Peyer's patch (tissue), 4 donors: ENCODE measurements at places on chromosomes 3 and 15. TPM values are rescaled to one million over a fixed set of nuclear protein-coding genes. Genes with fewer than 3 reads are reported as not detected.

DNA sequence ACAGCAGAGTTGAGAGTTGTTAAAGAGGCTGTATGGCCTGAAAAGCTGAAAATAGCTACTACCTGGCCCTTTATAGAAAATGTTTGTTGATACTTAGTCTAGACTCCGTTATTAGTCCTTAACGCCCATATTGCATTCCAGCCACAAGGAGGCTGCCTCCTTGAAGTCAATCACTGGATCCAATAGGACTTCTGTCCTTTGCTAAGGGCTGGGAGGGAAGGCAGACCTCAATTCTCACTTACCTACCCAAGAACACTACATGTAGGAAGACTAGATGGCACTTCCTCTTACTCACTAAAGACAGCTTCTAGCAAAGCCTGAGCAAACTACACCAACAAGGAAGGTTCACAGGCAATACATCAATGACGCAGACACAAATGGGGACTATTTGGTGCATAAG lies 139.5 kb upstream of the HACD2 start:
- no peak for DNase-seq

DNA sequence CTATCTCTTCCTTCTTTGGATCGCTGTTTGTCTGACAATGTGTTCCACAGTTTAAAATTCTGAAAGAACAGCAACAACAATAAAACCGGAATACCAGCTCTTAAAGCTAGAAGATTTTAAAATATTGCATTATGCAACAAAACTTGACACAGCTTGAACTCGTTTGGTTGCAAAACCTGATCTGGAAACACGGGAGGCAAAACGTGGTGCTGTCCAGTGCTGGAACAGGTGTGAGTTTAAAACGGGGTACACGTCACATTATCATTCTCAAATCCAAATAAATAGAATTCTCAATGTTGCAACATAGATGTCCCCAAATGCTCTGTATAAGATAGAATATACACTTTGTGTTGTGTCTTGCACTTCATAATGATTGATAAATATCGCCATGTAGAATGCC lies 110.9 kb upstream of the LYSMD4 start:
- DNase-seq = no peak

PROK2 gene
- not detected for total RNA-seq

MAPKAPK3 gene
- total RNA-seq = 25.6 TPM

FETUB gene
- total RNA-seq = not detected

DNA sequence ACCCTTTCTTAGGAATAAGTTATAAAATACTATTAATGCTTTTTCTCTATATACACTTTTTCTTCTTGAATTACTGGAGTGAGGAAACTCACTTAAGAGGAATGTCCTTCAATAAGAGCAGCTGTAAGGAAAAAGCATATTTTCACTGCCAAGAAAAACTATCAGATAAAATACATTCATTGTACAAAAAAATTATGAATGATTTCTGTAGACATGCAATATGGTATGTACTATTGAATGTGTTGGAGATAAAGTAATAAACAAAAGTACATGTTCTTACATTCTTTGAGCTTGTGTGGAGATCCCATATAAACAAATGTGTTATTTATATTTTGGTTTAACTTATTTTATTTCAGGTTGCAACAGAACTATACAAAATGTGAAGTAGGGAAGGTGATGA lies 241.0 kb upstream of the ZNF717 start:
- no peak for DNase-seq

SLC6A1 gene
- 0.38 TPM for total RNA-seq

PKM gene
- total RNA-seq = 326 TPM

GRCh38 chr3:134255404-134255803 lies 4.7 kb upstream of the RYK start:
- DNase-seq = no peak

- DNase-seq = no peak
Measured at GRCh38 chr15:63071288-63071909, 28.9 kb downstream of the TPM1 start.

GRCh38 chr3:57059411-57059810 lies 1.1 kb upstream of the SPATA12 start:
- no peak for DNase-seq
